K562 (cell line): ENCODE measurements at places on chromosomes 16 and 17. TPM values are rescaled to one million over a fixed set of nuclear protein-coding genes. Genes with fewer than 3 reads are reported as not detected.

CCL17 gene
- total RNA-seq = not detected in 2 replicates

DNA sequence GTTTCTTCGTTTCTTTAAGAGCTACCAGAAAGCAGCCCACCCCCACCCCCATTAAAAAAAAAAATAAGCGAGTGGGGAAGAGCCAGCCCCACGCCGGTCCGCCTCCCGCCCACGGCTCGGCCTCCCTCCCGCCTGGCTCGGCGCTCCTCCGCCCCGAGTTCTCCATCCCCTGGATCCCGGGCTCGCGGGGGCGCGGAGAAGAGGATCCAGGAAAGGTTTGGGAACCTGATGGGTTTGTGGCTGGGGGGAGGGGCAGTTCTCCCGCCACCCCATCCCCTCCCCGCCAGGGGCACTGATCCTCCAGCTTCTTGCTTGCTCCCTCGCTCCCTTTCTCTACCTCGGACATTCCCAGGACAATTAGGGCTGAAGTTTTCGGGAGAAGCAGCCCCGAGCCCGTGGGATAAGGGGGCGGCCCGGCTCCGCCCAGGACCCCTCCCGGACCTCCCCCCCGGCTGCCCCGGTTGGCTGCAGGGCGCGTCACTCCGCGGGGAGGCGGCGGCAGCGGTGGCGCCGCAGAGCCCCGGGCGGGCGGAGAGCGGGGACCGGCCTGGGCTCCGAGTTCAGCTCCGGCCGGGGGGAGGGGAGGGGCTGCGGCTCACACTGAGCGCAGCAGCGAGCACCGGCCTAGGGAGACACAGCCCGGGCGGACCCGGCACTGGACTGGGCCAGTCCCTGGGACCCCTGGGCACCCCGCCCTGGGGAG lies 1.0 kb upstream of the SALL1 start:
- no peaks in the 10 kb centered on the region for H3K27me3 ChIP-seq
- H3K36me3 ChIP-seq = no peaks in the 10 kb centered on the region
- no peak overlapping the region for H3K4me3 ChIP-seq
- no peaks in the 10 kb centered on the region for H3K4me1 ChIP-seq
- no peak for DNase-seq

CTRB2 gene
- total RNA-seq = 5.1 and 7.3 TPM in 2 replicates

- no peaks in the 10 kb centered on the region for H3K27me3 ChIP-seq
- no peak for DNase-seq
- no peaks in the 10 kb centered on the region for H3K36me3 ChIP-seq
- H3K4me1 ChIP-seq = peaks cover under 1% of the 10 kb centered on the region; the same call in 1 of the 2 replicates
- no peak overlapping the region for H3K27ac ChIP-seq
Measured at GRCh38 chr17:55463600-55463999, 42.0 kb upstream of the MMD start.

SGSM2 gene
- total RNA-seq = 15.3 and 20.2 TPM in 2 replicates

DNA sequence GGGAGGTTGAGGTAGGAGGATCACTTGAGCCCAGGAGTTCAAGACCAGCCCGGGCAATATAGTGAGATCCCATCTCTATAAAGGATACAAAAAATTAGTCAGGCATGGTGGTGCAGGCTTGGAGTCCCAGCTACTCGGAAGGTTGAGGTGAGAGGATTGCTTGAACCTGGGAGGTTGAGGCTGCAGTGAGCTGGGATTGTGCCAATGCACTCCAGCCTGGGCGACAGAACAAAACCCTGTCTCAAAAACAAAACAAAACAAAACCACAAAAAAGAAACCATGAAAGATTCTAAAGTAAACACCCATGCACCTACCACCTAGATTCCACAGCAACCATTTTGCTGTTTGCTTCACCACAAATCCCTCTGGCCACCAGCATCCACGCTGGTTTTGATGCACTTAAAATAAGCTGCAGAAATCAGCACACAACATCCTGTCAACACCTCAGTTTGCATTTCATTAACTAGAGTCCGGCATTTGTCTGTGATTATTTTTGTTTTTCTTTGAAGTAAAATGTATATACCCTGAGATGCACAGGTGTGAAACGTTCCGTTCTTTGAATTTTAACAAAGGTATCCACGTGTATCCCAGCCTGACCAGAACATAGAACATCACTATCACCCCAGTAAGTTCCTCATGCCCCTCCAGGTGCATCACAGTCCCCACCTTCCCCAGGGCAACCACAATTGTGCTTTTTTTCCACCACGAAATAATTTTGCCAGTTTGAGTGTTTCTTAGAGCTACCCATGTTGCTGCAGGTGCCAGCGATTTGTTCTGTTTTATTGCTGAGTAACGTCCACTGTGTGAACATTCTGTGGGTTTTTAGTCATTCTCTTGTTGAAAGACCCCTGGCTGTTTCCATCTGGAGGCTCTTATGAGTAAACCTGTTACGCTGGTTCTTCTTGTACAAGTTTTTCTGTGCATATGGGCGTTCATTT lies 191.5 kb downstream of the SEC14L1 start:
- H3K36me3 ChIP-seq = no peaks in the 10 kb centered on the region; the same call in 2 of the 3 replicates
- H3K27ac ChIP-seq = no peak overlapping the region
- no peak for DNase-seq
- H3K27me3 ChIP-seq = no peaks in the 10 kb centered on the region

DNA sequence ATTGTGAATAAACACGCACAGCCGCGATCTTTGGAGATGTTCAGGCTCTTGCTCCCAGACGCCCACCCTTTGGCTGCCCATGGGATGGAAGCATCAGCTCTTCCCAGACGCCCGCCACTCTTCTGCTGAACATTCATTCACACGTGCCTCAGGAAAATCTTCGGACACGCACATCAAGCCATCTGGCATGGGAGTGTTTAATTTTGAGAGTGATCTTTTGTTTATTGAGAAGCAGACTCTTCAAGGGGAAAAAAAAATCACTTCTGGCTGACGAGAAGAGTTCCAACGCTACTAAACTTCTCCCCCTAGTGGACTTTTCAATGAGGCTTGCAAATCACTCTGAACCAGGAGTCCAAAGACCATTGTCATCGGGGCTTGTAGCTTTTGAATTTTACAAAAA lies 62.0 kb upstream of the NUDT7 start:
- H3K27me3 ChIP-seq = no peaks in the 10 kb centered on the region; the same call in 1 of the 2 replicates
- no peak overlapping the region for H3K27ac ChIP-seq
- no peak overlapping the region for H3K4me3 ChIP-seq
- no peaks in the 10 kb centered on the region; the same call in 2 of the 3 replicates for H3K4me1 ChIP-seq

GRCh38 chr16:35560637-35560984 lies 2101.2 kb downstream of the TP53TG3F start:
- H3K4me3 ChIP-seq = no peak overlapping the region
- no peak overlapping the region for H3K27ac ChIP-seq
- H3K4me1 ChIP-seq = no peaks in the 10 kb centered on the region

CCL1 gene
- not detected in 2 replicates for total RNA-seq

MGAT5B gene
- 0.16 and 0.22 TPM in 2 replicates for total RNA-seq

DNA sequence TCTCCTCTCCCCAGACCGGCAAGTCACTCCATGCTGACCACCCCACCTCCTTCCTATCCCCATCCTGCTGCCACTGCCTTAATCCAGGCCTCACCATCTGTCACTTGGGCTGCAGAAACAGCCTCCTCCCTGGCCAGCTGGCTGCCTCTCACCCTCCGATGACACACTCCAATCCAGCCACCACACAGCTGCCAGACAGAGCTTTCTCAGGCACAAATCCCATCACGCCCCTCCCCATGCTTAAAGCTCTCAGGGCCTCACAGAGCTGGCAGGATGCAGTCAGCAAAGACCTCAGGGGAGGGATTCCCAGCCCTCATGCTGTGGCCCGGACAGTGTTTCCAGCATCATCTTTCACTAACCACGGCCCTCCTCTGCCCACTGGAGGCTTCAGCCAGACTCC lies 13.7 kb downstream of the CAMKK1 start:
- no peak overlapping the region for H3K27ac ChIP-seq
- H3K36me3 ChIP-seq = peaks cover 55% of the 10 kb centered on the region; the same call in 1 of the 3 replicates
- DNase-seq = no peak
- no peaks in the 10 kb centered on the region for H3K4me1 ChIP-seq

MPP2 gene
- total RNA-seq = 0.45 and 0.53 TPM in 2 replicates

DNA sequence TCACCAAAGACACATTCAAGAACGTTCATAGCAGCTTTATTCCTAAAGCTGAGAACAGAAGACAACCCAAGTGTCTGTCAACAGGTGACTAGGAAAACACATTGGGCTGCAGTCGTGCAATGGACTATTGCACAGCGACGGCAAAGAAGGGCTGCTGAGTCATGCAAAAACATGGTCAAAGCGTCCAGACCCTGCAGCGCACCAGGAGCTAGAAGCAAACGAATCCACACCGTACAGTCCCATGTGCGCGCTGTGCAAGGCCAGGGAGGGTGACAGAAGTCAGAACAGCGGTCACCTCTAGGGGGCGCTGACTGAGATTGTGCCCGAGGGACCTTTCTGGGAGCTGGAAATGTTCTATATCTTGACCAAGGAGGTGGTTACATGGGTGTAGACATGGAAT lies 266.4 kb downstream of the MAF start:
- no peaks in the 10 kb centered on the region for H3K36me3 ChIP-seq
- H3K27me3 ChIP-seq = peaks cover 31% of the 10 kb centered on the region
- H3K27ac ChIP-seq = no peak overlapping the region

RHBDL3 gene
- total RNA-seq = 0.13 and 0.31 TPM in 2 replicates

- no peaks in the 10 kb centered on the region for H3K4me1 ChIP-seq
- H3K27me3 ChIP-seq = no peaks in the 10 kb centered on the region
- H3K4me3 ChIP-seq = no peak overlapping the region
- H3K36me3 ChIP-seq = no peaks in the 10 kb centered on the region; the same call in 2 of the 3 replicates
Measured at GRCh38 chr17:57641761-57642160, 103.3 kb downstream of the CCDC182 start.

DNA sequence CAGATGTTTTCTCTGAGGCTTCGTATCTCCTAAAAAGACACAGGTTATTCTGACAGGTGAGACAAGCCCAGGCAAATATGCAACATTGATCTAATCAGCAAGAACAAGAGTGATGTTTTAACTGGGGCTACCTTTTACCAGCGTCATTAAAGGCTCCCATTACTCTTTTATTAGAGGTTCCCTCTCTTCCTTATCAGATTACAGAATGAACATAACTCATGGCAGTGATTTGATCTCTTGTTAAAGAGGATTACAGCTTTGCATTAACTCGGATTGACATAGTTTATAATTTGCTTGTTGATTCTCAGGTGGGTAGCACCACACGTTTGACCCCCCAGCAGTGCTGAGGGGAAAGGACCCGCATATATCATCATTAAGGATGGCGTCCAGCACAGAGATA lies 90.5 kb downstream of the AATF start:
- no peak overlapping the region for H3K4me3 ChIP-seq
- no peak overlapping the region for H3K27ac ChIP-seq
- no peak for DNase-seq
- H3K36me3 ChIP-seq = peaks cover 27% of the 10 kb centered on the region
- H3K4me1 ChIP-seq = no peaks in the 10 kb centered on the region
- no peaks in the 10 kb centered on the region for H3K27me3 ChIP-seq

KRT16 gene
- total RNA-seq = not detected in 2 replicates
